ENCODE measurements at places on chromosomes 13 and 19.

DNA sequence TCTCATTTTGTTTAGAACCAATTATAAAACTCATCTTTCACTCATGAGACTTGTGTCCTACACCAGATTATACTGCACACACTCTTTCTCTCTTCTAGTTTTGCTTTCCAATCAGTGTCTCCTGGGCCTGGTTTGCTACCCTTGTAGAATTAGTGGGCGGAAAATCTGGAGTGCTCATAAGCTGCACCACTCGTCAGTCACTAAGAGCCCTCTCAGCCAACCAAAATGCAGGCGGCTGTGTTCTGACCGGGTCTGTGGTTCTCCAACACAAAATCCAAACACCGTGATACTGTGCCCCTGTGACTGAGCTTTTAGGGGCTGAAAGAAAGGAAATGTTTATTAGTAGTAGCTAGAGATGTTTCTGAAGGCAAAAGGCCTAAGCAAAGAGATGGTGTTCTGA, 83.7 kb upstream of the OBI1 start:
- DNase-seq = no peak

DNA sequence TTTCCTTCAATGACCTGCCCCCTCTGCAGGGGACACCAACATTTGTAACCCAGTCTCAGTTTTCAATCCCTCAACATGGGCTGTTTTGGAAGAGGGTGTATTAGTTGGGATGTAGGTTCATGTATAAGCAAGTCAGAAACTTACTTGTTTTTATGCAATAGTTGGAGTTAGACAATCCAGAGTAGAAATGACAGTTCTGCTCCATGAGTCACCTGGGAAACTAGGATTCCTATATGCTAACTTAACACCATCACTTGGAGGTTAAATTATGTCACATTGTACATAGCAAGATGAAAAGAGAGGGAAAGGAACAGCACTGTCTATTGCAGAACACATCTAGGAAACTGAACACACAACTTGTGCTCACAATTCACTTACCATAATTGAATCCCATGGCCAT, 436.4 kb downstream of the RFC3 start:
- DNase-seq = no peak

- no peak for DNase-seq
These were observed 1.6 kb upstream of the BBC3 start for GRCh38 chr19:47232422-47233211.

- no peak for DNase-seq
These were observed 4.9 kb downstream of the ARHGEF7 start for GRCh38 chr13:111119966-111120365.

DNA sequence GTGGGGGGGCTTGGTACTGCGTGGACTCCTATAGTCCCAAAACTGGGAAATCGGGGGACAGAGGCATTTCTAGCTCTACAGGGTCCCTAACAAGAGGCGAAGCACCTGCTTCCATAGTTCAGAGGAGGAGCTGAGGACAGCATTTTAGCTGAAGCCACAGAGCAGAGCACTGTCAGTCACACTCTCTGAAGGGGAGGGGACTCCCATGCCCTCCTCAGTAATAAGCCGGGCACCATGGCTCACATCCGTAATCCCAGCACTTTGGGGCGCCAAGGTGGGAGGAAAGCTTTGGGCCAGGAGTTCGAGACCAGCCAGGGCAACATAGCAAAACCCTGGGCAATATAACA, 3.8 kb downstream of the NPAS1 start:
- no peak for DNase-seq

DNA sequence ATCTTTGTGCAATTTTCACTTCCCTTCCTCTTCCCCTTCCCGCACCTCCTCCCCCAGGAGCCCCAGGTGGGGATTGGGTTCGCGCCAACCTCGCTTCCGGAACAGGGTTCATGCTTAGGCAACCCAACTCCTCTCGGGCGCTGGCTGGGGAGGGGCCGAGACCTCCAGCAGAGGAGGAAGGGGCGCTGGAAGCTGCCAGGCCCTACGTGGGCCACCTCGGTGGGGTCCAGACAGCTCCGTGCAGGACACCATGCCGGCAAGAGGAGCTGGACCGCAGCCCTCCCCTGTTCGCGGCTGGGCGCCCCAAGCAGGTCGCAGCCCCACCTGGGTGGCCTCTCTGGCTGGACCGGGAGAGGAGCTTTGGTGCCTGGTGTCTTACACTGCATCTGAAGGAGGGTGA, 91.1 kb downstream of the SPACA7 start:
- DNase-seq = no peak

Data from mesenteric fat pad (tissue), 1 donor.